Cerebellum (tissue), 4 donors: ENCODE measurements at places on chromosomes 1 and 21. TPM values are rescaled to one million over a fixed set of nuclear protein-coding genes. Genes with fewer than 3 reads are reported as not detected.
A peak's percentile ranks its signal among the peaks of the same experiment; 100 is the strongest.

TMEM125 gene
- 1.3 TPM for total RNA-seq

PTGER3 gene
- total RNA-seq = 44.7 TPM

SLC5A9 gene
- total RNA-seq = not detected

PADI4 gene
- 0.09 TPM for total RNA-seq

SERTAD4 gene
- total RNA-seq = 8.3 TPM

OR2AK2 gene
- total RNA-seq = 3.0 TPM

GPATCH3 gene
- total RNA-seq = 7.1 TPM

GRCh38 chr1:89810880-89811279 is 10.0 kb upstream of the LRRC8D start:
- DNase-seq = no peak

GRCh38 chr1:88983791-88984559 is 8.5 kb downstream of the KYAT3 start:
- DNase-seq = peak; percentile 39

DNA sequence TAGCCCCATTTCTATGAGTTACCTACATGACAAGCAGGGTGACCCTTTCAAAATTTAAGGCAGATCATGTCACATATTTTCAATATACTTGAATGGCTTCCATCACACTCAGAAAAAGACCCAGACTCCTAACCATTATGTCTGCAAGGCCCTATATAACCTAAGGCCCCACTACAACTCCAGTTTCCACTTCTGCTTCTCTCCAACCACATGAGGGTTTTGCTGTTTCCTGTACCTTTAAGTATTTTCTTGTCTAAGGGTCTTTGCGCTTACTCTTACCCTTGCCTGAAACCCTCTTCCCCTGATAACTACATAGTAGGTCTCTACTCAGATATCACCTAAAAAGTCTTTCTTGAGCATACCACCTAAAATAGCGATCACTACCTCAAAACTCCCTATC is 46.1 kb downstream of the SGIP1 start:
- no peak for DNase-seq

- no peak for DNase-seq
These were observed 346.2 kb upstream of the SNX7 start for GRCh38 chr1:98315309-98315708.

GRCh38 chr1:61951731-61952580 is 209.7 kb downstream of the PATJ start:
- peak; percentile 50 for DNase-seq

GRCh38 chr21:41573902-41574690 is 66.1 kb upstream of the TMPRSS2 start:
- no peak for DNase-seq

DNA sequence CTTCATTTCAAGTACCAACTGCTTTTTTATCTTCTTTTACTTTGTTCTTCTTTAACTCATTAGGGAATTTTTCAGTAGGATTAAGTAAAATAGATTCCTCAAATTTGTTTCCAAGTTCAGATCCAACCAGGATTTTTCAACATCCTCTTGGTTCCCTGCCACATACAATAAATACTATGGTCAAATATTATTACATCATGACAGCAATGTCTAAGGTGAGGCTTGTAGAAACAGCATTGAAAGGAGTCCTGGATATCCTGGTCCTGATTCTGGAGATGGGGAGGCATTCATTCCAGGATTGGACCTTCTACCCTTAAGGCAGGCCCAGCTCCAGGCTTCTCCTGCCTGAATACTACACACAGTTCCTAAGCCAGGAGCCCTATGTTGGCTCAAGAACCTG is 80.2 kb upstream of the F3 start:
- no peak for DNase-seq

DNA sequence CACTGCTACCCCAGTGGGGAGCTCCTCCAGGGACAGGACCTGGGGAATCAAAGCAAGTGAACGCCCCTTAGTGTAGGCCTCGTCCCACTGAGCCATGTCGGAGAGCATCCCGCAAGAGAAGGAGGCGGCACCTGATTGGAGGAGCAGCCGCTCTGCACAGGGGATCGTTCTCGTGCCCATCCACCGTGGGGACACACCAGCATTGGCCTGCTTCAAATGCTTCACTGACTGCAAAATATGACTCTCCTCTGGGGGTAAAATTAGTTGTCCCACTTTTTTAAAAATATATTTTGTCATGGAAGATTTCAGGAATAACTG is 111.0 kb downstream of the PDE9A start:
- no peak for DNase-seq
